ENCODE measurements at places on chromosomes 13 and 19. TPM values are rescaled to one million over a fixed set of nuclear protein-coding genes. Genes with fewer than 3 reads are reported as not detected.

GRCh38 chr19:54325194-54325621 is 12.2 kb upstream of the LILRA5 start:
- DNase-seq = peak; percentile 31

DNA sequence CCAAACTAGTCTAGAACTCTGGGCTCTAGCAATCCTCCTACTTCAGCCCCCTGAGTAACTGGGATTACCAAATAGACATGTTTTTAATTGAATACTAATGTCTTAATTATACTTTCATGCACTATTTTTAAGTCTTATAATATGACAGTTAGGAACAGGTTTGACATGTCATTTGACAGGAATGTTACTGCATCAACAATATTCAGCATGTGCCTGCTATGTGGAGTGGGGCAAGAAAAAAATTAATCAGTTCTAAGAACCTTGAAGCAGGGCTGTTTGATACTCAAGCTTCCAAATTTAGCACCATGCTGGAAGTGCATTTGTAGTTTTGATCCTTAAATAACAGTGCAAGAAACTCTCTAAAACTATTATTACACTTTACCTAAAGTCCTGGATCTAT is 265.3 kb downstream of the MZT1 start:
- no peak for DNase-seq

GRCh38 chr13:29674532-29674931 is 79.0 kb upstream of the SLC7A1 start:
- peak; percentile 22 for DNase-seq

The SUGP1 gene
- 30.8 TPM for total RNA-seq
